Stimulated activated CD8-positive, alpha-beta memory T cell treated with anti-CD3 and anti-CD28 coated beads, Interleukin-7, amount 100 ng/mL, for 4 hours (primary cell): ENCODE measurements at places on chromosomes 16 and 17.

GRCh38 chr17:36747861-36748260 lies 146.5 kb downstream of the MRM1 start:
- no peak for DNase-seq

- peak; percentile 77 for DNase-seq
Measured at GRCh38 chr16:88456356-88457292, 3.5 kb downstream of the ZFPM1 start.

DNA sequence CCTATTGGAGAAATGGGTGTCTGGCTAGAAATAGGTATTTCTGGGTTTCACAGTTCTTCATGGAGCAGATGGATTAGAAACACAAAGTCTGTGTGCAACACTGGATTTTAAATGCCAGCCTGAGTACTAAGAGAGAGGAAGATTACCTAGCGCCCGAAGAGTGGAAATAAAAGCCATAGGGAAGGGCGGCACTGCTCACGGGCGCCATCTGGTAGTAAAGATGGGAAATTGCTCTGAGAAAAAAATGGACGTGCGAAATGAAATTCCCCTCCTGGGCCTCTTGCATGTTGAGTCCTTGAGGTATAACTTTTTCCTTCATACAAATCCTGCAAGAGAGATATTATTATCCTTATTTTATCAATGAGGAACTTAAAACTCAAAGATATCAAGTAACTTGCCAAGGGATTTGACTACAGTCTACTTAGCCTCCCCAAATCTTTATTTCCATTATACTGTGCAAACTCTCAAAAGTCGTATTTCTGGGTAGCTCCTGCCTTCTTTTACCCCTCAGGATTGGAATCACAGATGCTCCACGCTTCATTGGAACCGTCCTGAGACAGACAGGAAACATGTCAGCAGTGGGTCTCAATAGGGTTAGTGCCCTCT lies 72.8 kb downstream of the MMD start:
- DNase-seq: peak; percentile 1

- DNase-seq: no peak
Measured at GRCh38 chr16:67873435-67874370, 851 bp downstream of the EDC4 start.

DNA sequence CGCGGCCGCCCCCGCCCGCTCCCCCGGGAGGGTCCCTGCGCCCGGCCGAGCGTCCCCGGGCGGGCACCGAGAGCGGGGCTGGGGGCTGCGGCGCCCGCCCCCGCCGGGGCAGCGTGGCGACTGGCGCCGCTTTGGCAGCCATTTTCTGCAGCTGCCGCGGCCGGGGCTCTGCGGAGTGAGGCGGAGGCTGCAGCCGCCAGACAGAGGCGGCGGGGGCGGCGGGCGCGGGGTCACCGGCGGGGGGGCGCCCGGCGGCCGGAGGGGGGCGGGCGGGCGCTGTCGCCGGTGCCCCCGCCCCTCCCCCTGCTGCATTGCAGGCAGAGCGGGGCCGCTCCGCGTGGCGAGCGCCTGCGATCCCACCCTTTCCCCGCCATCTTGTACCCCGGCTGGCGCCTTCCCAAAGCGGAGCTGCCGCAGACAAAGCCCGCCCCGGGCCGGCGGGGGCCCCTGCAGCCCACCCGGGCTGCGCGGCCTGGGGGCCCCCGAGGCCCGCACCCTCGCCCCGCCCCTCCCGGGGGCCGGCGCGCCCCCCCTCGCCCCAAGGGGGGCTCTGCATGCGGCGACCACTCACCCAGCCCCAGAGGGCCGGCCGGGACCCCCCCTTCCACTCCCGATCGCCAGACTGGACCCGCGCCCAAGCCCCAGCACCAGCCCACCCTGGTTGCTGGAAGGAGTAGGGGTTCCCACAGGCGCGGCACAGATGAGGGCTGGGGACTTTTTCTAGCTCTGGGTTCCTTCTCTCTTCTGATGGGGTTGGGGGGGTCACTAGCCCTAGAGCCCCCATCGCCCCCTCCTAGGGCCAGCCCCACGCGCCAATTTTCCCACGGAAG lies 16.6 kb upstream of the CBX8 start:
- no peak for DNase-seq
